ENCODE measurements at places on chromosomes 3 and 15.

DNA sequence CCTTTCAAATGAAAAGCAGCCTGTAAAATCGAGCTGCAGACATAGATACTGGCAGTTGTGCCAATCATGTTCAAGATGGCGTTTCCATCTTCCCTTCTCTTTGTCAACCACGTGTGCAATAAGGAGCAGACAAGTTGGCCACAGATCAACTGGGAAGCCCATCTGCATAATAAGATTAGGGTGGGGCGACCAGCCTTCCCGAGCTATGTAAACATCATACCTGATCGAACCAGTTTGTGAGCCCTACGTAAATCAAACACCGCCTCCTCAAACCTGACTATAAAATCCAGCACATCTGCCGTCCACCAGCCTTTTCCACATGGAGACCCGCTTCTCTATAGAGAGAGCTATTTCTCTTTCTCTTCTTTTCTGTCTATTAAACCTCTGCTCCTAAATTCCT, 37.2 kb downstream of the TRIM42 start:
- peak; percentile 84 for DNase-seq

- peak; percentile 72 for DNase-seq
These were observed at the start of gene MGLL for GRCh38 chr3:127822041-127822681. MGLL (minus strand) TSS chr3:127822515; CDS start chr3:127822318, 197 bp downstream.

- peak; percentile 28 for DNase-seq
These were observed 18.9 kb upstream of the ST3GAL6 start for GRCh38 chr3:98744283-98744682.

DNA sequence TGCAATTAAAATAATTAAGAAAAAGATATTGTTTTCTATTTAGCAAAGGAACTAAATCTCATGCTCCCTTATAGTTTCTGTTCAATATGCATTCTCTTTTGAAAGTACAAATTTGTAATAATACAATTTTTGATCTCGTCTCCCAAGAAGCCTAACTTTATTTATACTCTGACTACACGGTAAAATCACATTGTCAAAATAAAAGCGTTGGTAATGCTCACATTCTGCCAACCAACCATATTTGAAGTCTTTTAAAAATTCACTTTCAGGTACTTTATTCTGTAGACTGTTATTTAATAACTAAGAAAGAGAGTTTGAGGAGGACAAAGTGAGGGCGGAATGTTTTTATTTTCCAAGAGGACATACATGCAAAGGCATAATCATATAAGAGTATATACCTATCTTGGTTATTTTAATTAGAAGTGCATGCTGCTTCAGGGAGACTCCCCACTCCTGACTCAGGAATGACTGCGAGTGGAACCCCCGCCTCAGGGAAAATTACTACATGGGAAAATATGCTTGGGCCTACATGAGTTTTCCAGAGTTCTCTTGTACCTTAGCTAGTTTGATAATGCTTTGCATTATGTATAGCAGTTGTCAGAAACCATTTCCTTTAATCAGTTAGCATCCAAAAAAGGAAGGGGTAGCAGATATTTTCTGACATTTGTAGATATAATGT, 19.3 kb downstream of the MBNL1 start:
- DNase-seq = peak; percentile 92

DNA sequence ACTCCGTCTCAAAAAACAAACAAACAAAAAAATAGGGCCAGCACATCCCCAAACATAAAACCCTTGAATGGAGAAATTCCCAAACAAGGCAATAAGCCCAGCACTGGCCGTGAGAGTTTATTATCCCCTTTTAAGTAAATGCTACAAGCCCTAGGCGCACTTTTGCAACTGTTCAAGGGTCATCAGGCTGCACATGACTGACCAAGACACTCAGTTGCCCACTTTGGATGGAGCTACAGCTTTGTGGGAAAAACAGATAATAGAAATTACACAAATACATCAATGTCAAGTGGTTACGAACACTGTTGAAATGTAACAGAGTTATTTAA, 33.7 kb upstream of the ZNF445 start:
- DNase-seq = no peak

GRCh38 chr3:129346695-129347457, 68.2 kb downstream of the HMCES start:
- DNase-seq = no peak

GRCh38 chr15:68354923-68355322, 77.0 kb downstream of the ITGA11 start:
- DNase-seq = peak; percentile 74

DNA sequence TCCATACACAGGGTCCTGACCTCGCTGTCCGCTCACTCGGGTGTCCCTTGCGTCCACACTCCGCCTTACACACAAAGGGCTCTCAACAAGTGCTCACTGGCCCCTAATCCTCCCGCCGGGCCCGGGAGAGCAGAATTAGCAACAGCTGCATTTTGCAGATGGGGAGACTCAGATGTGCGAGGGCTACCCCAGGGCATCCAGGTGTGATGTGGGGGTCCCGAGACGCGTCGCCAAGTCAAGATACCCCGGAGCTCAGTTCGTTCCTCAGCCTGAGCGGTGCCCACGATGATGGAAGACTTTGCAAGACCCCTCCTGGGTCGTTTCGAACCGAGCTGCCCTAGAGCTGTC, 14.9 kb upstream of the WNT7A start:
- DNase-seq = no peak

DNA sequence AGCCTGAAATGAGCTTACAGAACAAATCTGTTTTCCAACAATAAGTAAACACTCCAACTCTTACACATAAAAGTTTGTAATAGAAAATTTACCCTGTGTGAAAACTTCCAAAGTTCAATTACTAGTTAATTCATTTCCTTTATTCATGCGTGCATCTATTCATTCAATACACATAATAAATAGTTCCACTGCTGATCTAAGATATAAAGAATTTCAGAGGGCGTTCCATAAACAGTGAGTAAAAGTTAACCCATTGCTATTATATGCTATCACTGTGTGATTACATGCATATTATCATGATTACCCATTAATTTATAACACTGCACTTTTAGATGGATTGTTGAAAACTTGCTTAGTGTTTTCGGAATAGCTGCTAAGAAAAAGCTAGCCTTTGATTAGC, 36.2 kb upstream of the CFAP20DC start:
- DNase-seq = no peak

- DNase-seq = no peak
These were observed 63.3 kb downstream of the IQSEC1 start for GRCh38 chr3:13009946-13010315.

DNA sequence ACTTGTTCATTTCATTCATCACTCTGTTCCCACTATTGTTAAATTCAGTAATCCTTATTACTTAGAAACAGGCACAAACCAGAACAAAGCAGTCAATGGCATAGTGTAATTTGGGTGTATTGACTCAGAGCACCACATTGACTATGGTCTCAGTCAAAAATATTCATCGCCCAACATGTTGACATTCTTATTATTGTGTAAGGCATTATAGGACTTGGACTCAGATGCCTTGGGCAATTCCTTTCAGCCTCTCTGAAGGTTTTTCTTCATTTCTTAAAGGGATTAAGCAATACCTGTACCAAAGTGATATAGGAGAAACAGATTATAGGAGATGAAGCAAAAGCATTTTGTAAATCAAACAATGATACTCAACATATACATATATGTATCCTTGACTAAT, 114.7 kb upstream of the BHLHE40 start:
- peak; percentile 82 for DNase-seq

GRCh38 chr3:74842141-74842540, 227.7 kb upstream of the CNTN3 start:
- no peak for DNase-seq

GRCh38 chr3:106401666-106402490, 533.1 kb upstream of the CBLB start:
- DNase-seq = peak; percentile 45

DNA sequence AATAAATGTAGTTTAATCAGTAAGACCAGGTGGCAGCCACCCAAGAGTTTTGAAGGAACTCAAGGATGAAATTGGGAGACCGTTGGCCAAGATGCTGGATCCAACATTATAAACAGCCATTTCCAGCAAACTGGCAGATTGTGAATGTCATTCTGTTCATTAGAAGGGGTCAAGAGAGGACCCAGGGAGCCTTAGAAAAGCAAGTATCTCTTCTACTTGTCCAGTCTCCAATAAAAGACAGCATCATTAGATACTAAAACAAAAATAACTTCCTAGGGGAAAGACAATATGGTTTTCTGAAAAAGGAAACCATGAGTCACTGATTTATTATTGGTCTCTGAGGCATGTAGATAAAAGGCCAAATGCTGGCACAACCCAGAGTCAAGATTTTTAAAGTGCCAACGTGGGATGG, 67.9 kb downstream of the GADL1 start:
- DNase-seq = no peak

GRCh38 chr15:27057904-27058645, 87.1 kb downstream of the GABRG3 start:
- peak; percentile 24 for DNase-seq

All from epithelial cell of esophagus (primary cell).